ENCODE measurements at places on chromosomes 13 and 19.
A peak's percentile ranks its signal among the peaks of the same experiment; 100 is the strongest.

DNA sequence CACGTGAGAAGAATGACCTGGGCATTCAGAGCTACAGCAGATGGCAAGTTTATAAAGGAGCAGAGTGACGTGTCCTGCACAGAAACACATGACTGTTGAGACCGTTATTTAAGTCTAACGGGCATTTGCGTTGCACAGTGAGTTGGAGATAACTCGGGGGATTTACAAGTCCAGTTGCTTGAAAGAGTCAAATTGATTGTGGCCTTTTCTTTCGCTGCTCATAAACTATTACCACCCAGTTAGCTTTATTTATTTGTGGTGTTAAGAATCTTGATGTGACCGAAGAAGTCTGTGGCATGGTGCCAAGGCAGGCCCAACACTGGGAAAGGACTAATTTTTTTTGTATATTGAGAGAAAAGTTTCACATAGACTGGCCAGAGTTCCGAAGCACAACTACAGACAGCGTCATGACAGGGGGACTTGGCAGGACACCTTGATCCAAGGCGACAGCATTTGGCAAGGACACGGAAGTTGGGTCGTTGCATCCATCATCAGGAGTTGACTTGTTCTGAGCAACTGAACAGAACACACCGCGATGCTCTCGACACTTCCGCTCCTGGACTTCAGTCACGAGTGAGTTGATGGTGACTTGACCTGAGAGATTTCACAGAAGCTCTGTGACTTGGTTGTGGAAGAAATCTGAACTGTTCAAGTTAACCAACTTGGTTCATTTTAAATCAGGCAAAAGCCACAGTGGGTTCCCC, 11.9 kb upstream of the PTOV1 start:
- no peak for DNase-seq

GRCh38 chr13:102799426-102800144, 666 bp downstream of the BIVM start:
- DNase-seq: peak; percentile 25

DNA sequence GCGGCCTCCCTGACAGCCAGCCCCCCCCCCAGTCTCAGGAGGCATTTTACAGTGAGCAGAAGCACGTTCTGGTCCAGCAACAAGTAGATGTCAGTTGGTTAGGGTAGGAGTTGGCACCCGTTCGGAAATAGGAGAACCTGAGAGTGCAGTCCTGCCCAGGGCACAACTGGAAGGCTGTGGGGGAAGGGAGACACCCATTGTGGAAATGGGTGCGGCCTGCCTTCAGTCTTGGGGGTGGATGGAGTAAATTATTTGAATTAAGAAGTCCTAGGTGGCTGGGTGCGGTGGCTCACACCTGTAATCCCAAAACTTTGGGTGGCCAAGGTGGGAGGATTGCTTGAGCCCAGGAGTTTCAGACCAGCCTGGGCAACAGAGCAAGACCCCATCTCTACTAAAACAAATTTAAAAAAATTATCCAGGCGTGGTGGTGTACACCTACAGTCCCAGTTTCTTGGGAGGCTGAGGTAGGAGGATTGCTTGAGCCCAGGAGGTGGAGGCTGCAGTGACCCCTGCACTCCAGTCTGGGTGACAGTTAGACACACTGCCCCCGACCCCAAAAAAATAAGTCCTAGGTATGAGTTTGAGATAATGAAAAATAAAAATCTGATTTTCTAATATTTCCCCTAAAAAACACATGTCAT, 1.2 kb downstream of the CIRBP start:
- DNase-seq: no peak

GRCh38 chr13:41821238-41821594, 139.7 kb downstream of the VWA8 start:
- no peak for DNase-seq

GRCh38 chr13:75512253-75512652, 25.4 kb downstream of the COMMD6 start:
- DNase-seq: no peak

DNA sequence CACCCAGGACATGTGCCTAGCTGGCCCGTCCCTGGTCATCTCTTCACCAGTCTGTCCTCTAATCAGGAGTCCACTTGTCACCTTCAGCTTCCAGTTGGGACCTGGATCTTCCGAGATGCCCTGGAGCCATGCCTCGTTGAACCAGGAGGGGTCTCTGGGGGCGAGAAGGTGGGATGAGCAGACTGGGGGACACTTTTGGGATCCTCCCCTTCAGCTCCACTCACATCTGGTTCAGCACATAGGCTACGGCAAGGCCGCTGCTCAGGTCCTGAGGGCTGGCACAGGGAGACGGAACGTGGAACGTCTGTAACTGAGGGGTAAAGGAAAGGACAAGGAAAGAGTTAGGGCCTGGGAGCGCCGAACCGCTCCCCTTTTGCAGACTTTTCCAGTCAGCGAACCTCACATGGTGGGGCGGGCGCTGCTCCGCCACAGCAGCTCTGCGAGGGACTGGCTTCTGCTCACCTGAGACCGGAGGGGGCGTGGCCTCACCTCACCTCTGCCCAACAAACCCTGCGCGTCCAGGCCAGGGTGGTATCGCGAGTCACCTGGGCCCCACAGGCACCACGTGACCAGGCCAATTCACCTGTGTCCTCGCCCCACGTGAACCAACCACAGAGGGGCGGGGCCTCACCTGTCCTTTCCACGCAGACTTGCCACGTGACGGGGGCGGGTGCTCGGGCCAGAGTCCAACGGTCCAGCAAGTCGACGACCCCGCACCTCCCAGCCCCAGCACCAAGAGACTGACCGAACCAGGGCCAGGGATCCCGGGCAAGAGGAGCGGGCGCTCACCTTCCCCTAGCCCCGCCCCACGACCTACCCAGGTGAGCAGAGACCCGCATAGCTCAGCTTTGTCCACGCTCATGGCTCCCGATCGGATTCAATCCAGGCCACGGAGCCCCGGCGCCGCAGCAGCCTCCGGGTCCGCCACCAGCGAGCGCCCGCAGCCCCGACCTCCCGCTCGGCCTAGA, at the start of gene HOOK2:
Gene HOOK2, minus strand, starts transcription at position 965 of the 968 bp plus-strand sequence. Its CDS starts 103 bp downstream, at position 862.
- no peak for DNase-seq
